ENCODE measurements at places on chromosomes 11 and 22. TPM values are rescaled to one million over a fixed set of nuclear protein-coding genes. Genes with fewer than 3 reads are reported as not detected.

CNTF gene
- 2.3 TPM for total RNA-seq

TIMP3 gene
- total RNA-seq, result 2.2 TPM

GRCh38 chr11:58334708-58335107 lies 24.2 kb downstream of the OR5B17 start:
- DNase-seq, result peak; percentile 31

DNA sequence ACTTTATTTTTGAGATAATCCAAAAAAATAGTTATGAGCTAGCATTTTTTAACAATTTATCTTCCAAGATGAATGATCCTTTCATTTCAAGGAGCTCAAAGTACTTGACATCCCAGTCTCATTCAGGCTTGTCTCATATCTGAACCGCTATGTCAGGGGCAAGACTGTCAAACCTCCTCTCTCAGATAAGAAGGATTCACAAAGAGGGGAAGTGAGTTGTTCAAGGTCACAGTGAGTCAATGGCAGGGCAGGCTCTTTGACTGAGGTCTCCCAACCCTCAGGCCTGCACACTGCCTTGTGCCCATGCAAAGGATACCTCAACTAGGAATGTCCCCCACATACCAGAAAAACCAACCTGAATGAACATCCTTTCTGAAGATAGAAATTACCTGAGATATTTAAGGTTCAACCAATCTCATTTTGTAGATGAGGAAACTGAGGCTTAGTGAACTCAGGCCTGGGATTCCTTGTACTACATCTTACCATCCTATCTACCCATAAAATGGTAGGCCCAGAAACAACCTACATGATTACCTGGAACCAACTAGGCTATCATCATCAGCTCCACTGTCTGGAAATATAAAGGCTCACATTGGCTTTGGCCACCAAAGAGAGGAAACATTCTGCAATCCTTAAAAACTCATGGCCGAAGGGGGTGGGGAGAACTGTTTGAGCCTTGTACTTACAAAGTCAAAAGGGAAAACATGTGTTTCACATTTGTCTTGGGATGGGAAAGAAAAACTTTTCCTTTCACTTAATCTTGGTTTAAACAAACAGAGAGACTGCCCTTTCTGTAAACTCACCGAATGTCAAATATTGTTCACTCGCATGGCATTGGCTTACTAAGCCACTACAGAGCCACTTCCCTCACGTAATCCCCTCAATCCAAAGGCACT lies 51.1 kb downstream of the LIF start:
- DNase-seq, result no peak

Data from HCT116 (cell line).